Effector CD8-positive, alpha-beta T cell (primary cell): ENCODE measurements at places on chromosomes 6 and 20.

DNA sequence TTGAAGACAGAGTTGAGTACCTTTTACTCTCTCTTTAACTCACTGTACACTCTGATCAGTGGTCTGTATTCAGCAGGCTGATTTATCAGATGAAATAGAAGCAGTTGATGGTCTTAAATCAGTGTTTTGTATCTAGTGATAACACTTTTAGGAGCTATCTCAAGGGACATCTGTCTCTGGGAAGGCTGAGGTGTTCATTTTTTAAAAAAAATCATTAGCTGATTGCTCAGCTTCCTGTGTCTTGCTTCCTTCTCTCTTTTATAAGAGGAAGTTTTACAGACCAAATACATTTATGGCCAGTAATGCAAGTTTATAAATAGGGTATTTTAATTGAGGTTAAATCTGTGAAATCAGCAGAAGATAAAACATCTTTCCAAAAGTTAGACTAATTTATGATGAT lies 12.0 kb upstream of the CCDC170 start:
- DNase-seq = no peak

DNA sequence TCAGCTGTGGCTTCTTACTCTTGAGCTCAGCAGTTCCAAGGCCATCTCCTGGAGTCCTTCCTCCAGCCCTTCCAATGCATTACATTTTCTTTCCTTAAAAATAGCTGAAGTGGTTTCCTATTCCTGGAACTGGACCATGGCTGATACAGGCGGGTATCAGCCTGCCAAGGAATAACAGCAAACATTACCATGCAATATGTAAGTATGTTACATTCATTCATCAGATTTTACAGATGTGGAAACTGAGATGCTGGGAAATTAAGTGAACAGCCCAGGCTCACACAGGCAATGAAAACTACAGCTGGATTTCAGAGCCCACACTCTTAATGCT lies 100.4 kb downstream of the NRN1 start:
- DNase-seq = no peak

DNA sequence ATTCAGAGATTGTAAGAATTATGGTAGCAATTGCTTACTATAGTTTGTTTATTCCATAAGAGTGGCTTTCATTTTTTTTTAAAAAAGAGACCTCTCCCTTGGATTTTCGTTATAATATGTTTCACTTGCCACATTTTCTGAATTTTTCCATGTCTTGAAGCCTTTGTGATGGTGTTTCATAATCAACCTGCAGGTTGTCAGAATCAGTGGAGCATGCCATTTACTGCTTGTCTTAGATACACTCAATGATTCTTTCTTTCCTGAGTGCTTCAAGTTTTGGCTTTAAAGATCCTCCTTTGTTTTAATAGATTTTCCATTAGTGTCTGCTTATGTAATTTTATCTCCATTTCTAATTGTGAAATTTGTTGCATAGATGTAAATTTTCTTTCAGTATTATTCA lies 31.2 kb downstream of the KCNQ5 start:
- no peak for DNase-seq

DNA sequence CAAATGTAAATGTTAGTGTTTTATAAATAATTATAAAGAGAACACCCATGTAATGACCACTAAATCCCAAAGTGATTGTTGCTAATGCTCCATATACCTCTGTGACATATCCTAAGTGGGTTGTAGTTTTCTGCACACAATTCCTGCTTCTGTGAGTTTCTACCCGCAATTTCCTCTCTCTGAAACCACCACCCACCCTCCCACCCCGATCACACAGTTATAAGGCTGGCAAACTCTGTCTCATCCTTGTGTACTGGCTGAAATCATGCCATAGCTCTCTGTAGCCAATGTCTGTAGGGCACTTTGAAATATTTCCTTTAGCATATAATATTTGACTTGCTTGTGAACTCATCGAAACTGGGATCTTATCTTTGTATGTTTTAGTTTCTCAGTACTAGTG lies 236.6 kb downstream of the PLCB1 start:
- no peak for DNase-seq

- no peak for DNase-seq
Measured at GRCh38 chr6:128368213-128368944, 152.0 kb downstream of the PTPRK start.

DNA sequence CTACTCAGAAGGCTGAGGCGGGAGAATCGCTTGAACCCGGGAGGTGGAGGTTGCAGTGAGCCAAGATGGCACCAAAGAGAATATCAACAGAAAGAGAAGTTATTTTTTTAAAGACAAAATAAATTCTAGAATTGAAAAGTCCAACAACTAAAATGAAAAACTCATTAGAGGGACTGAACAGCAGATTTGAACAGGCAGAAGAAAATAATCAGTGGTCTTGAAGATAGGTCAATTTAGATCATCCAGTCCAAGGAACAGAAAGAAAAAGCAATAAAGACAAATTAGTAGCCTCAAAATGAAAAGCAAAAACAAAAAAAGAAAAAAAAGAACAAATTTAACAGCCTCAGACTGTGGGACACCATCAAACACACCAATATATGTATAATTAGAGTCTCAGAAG lies 6.0 kb downstream of the UQCC1 start:
- DNase-seq = no peak

DNA sequence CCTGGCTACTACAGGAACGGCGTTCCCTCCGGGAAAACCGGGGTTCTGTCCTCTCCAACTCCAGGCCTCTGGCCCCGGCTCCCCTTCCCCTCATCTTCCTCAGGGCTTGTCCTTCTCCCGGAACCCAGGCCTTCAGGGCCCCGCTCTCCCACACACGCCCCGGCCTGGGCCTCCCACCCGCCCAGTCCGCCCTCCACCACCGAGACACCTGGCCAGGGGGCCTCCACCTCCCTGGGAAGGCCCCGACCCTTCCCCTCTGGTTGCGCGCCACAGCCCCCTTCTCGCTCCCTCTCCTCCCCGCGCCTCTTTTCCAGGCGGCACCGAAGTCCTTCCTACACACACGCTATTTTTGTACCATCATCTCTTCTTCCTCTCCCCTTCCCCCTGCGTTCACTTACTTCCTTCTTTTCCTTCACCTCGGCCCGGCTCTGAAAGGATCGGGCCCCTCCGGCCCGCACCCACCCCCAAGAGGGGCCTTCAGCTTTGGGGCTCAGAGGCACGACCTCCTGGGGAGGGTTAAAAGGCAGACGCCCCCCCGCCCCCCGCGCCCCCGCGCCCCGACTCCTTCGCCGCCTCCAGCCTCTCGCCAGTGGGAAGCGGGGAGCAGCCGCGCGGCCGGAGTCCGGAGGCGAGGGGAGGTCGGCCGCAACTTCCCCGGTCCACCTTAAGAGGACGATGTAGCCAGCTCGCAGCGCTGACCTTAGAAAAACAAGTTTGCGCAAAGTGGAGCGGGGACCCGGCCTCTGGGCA lies 1.3 kb upstream of the SIRPA start:
- no peak for DNase-seq

GRCh38 chr20:24745617-24746350 lies 203.3 kb upstream of the CST7 start:
- no peak for DNase-seq

DNA sequence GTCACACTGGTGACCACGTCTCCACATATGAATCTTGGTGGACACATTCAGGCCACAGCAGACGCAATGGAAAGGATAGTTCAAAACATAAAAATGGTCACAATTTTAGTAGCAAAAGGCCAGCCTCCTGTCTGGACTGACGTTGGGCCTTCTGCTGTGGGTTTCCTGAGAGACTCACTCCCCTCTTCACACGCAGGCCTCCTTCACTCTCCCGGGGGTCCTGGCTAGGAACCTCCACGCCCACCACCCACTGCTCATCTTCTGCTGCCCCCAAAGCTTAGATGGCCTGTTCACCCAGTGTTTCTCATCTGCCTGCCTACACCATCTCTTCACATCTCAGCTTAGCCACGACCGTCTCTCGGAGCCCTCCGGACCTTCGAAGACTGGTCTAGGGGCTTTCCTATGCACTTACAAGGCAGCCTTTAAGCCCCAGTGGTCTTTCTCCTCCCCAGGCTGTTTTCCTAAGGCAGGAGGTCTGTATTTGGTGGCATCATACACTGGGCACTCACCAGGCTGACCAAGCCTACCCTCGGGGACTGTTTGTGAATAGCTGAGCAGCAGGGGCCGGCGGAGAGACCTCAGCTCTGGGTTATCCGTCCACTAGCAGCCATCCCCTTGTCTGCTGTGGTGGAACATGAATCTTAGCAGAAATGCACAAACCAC lies 46.6 kb upstream of the AFDN start:
- no peak for DNase-seq

GRCh38 chr6:107228754-107229153 lies 113.4 kb upstream of the BEND3 start:
- DNase-seq = no peak

- no peak for DNase-seq
Measured at GRCh38 chr6:22142856-22143255, 154.0 kb downstream of the PRL start.

GRCh38 chr6:32844839-32845383 lies 1.1 kb upstream of the PSMB8 start:
- DNase-seq = no peak

GRCh38 chr20:47290008-47290407 lies 66.5 kb downstream of the ZMYND8 start:
- no peak for DNase-seq

DNA sequence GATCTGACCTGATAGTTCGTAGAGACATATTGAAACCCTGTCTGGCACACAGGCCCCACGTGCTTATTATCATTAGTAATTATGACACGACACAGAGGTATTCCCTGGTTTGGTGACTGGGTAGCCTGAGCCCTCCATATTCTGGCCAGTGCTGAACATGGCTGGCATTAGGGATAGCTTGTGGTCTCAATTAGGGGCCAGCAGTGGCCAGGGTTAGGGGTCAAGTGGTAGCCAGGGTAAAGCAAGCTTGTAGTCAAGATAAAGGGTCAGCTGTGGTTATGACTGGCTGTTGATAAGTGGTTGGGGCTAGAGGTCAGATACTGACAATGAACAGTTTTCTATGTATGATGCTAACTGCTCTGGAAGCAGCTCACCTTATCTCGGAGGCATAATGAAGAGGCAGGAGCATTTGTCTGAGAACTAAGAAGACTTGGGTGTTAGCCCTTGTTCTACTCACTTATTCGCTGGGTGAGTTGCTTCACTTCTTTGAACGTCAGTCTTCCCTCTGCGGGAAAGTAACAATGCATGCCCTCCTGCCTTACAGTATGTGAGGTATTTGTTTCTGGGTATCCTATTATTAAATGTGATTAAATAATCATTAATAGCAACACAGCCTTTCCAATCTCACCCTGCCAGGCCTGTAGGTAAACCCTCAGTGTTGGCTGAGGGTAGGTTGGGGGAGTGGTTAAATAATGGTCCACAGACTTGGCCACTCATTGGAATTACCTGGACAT lies 66.7 kb downstream of the VEGFA start:
- DNase-seq = no peak

DNA sequence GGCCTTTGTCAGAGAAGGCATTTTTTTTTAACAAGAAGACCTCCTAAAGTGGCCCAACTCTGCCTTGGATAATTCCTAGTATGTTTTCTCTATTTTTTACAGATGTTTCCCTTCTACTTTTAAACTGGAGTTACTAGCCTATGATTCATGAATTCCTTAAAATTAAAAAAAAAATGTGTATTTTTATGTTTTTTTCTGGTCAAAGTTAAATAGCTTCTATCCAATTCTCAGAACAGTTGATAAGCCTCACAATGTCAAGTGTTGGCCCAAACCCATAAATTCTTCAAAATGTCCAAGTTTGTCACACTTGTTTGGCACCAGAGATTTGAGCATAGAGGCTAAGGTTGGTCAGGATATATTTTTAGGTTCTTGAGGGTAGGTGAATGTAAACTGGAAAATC lies 64.0 kb downstream of the JAG1 start:
- DNase-seq = no peak

GRCh38 chr20:23061734-23062561 lies 12.5 kb upstream of the THBD start:
- DNase-seq = no peak

- DNase-seq = no peak
Measured at GRCh38 chr20:63956664-63957003, 418 bp upstream of the UCKL1 start.

DNA sequence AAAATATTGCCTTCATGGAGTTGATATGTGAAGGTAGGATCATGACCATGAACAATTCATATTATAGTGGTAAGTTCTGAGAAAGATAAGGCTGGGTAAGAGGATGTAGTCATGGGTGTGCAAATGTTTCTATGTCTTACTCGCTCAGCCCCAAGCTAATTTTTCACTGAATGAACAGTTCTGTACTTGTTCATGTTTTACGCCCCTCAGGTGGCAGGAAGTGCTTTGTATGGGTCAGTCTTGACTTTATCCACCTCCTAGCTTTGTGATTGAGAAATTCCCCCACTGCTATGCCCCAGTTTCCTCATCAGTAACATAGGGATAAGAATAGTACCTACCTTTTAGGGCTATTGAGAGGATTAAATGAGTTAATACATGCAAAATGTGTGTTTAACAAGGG lies 148.2 kb upstream of the KCNG1 start:
- DNase-seq = no peak

- DNase-seq = no peak
Measured at GRCh38 chr20:37301558-37301957, 12.1 kb downstream of the MANBAL start.

DNA sequence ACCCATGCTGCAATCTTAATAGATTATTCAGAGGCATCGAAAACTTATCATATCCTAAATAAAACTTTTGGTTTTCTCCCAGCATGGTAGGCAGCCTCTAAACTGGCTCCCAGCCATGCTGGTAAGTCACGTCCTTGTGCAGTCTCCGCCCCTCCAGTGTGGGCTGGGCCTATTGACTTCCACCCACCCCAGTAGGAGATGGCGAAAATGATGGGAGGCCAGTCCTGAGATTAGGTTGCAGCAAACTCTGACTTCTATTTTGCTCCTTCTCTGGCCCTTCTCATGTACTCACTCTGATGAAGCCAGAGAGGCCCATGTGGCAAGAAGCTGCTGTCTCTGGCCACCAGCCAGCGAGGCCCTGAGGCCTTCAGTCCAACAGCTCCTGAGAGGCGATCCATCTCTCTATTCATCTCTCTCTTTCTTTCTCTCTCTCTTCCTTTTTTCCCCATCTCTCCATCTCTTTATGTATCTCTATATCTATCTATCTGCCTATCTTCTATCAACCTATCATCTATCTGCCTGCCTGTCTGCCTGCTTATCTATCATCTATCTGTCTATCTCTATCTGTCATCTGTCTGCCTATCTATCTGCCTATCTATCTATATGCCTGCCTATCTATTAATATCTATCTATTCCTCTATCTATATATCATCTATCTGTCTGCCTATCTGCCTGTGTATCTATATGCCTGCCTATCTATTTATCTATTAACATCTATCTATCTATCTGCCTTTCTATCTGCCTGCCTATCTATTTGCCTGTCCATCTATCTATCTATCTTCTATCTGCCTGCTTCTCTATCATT lies 52.7 kb upstream of the STX16 start:
- no peak for DNase-seq

DNA sequence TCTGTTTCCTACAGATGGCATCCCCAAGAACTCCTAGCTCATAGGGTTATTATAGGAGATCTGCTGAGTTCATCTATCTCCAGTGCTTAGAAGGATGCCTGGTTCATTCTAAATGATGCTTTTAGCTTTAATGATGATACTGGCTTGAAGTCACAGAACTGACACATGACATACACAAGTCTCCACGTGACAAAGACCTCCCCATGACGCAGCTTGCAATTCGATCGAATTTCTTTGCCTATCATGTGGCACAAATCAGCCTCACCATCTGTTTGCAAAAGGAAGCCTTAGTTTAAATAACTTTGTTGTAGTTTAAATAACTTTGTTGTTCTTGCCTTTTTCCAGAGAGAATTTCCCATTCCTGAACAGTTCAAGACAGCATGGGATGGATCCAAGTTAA lies 44.1 kb upstream of the FAM8A1 start:
- DNase-seq = no peak

- no peak for DNase-seq
Measured at GRCh38 chr6:70180901-70181599, 121.8 kb downstream of the COL9A1 start.
